ENCODE measurements at places on chromosomes 4 and X.

DNA sequence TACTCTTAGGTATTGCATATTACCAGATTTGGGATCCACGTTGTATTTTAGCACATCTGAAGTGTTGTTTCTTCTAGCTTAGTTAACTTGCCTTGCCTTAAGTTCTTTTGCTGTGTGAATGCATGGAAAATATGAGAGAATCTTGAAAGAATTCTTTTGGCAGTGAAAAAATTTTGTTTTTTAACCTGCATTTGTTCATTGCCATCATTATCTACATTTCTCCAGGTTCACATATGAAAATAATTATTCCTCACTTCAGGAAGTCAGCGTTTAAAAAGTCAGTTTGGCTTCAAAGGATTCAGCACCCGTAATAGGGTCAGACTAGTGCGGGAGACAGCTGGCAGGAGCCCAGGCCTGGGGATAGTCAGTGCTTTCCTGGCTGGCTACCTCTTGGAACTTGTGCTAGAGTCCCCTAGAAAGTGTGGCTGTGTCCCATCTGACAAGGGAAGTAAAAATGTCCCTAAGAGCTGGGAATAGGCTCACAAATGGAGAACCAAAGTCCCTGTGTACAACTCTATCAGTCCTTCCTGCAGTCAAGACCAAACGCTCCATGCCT is 251.9 kb upstream of the KLF3 start:
- DNase-seq: no peak

DNA sequence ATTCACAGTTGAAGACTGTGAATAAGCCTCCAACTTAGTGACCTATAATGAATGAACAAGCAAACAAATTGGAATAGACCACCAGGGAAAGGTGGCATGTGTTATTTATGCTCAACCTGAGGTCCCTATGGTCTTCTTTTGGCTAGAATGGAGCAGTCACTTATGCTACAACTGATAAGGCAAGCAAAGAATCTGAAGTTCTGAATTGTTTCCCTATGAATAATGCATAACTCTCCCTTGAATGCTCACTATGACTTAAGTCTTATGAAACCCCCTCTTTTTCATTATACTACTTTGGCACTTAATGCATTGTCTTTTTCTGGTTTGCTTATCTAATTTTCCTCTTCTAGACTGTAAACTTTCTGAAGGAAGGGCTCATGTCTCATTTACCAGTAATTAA is 2.6 kb downstream of the GIMD1 start:
- DNase-seq: no peak

DNA sequence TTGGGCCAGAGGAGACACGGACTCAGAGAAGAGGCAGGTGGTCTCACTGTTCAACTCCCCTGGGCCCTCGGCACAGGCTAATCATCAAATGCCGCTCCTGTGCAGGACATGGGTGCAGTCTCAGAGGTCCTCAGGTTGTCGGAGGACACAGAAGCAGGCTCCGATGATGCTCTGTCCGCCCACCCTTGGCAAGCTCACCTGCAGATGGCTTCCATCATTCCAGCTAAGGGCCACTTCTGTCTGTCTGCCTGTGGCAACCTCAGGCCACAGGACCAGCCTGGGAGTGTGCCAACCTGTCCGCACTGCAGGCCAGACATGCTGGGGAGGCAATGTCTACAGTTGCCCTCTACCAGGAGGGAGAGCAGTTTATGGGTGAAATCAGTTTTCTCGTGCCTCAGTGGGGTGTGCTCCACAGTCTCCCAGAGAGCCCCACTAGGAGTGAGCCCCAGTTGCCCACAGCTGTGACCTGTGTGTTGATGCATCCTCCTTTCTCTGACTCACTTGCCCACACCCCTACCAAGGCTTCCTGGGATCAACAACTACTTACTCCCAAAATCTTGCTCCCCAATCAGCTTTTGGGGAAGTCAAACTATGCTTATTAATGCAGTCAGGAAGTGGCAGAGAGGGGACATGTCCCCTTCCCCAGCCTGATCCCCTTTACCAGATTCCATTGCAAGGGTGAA is 55.9 kb downstream of the HTRA3 start:
- no peak for DNase-seq

DNA sequence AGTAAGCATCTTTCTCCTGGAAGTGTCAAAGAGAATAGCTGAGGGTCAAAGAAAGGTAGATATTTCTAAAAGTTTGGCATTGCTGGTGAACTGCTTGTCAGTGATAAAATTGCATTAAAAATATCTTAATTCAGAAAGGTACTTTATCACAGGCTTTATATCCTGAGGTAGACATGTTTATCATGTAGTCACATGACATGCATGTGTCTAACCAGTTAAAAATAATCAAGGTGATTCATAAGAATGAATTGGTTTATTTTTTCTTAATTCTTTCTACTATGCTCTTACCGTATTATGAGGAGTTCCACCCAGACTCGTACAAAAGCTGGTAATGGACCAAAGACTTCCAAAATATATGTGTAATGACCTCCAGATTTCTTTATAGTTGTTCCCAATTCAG is 6.1 kb downstream of the SLC7A11 start:
- DNase-seq: no peak

GRCh38 chr4:163966612-163967011 is 472.1 kb downstream of the TMA16 start:
- no peak for DNase-seq

- no peak for DNase-seq
Measured at GRCh38 chrX:29419774-29420553, 795.4 kb upstream of the MAGEB2 start.

DNA sequence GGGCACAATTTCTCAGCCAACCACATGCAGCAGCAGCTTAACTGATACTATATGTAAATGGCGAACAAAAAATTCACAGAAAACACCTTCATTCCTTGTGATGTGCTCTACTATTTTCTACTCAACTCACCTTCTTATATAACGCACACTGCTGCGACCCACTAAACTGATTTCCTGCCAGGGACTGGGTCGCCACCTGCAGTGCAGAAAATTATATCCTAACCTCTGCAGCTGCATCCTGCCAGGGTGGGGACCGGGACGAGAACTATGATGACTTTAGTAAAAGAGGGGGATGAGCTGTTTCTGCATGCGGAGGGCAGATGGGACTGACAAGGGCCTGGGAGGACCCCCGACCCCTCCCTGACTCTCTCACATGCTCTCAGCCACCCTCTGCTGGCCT is 27.4 kb downstream of the ABLIM2 start:
- no peak for DNase-seq

DNA sequence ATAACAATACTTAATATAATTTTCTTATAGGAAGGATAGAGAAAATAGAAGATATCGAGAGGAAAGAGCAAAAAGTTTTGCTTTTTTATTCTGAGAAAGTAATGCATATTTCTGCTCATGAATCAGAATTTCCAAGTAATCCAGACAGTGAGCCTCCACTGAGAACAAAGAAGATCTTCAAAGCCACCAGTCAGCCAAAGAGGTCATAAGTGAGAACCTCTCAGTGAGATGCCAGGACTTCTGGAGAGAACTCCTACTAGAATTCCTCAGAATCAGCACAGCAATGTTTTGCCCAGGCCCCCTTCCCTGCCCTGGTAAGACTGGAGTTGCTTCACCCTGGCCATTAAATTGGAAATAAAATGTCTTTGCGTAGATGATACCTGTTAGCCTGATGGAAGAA is 254.4 kb upstream of the FAT4 start:
- no peak for DNase-seq

DNA sequence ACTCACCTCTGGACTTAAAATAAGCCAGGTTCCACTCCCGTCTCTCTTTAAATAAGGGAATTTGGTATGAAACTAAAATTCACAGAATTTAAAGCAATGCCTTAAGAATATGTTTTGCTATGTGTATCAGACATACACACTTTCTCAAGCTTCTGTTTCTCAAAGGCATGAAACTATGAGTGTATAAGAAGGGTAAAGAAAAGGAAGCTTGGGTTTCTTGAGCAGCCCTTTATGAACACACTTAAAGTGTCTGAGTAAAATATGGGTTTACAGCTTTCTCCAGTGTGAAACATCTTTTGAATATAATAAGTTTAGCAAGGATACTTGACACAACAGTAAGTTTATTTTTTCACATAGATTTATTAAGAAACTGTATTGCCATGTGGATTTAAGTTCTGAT is 370.5 kb downstream of the TMA16 start:
- no peak for DNase-seq

DNA sequence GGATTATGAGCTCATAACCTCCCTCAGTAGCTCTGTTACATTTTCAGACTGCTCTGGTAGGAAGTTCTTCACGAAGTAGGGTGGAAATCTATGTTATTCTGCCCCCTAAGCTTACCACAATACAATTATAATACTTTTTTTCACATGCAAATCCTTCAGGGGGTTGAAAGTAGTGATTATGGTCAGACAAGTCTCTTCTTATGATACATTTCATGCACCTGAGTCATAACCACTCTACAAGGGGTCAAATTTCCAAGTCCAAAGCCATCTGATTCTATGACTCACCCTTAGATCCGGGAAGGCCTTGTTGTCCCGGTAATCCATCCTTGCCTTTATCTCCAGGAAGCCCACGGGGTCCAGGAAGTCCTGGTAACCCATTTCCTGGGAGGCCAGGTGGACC is 95.2 kb downstream of the ATG4A start:
- DNase-seq: no peak

GRCh38 chrX:110081740-110082139 is 78.8 kb downstream of the TMEM164 start:
- DNase-seq: no peak

DNA sequence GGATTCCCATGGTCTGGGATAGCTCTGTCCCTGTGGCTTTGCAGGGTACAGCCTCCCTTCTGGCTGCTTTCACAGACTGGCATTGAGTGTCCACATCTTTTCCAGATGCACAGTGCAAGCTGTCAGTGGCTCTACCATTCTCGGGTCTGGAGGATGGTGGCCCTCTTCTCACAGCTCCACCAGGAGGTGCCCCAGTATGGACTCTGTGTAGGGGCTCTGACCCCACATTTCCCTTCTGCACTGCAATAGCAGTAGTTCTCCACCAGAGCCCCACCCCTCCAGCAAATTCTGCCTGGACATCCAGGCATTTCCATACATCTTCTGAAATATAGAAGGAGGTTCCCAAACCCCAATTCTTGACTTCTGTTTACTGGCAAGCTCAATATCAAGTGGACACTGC is 50.2 kb upstream of the GRID2 start:
- DNase-seq: no peak
